ENCODE measurements at places on chromosomes 3 and 15.

GRCh38 chr15:71817351-71817750 is 7.0 kb downstream of the NR2E3 start:
- H3K36me3 ChIP-seq, result peaks cover 2% of the 10 kb centered on the region
- H3K27ac ChIP-seq, result no peak overlapping the region
- H3K4me1 ChIP-seq, result no peaks in the 10 kb centered on the region
- no peaks in the 10 kb centered on the region for H3K27me3 ChIP-seq

- H3K36me3 ChIP-seq, result peaks cover 2% of the 10 kb centered on the region
- H3K4me3 ChIP-seq, result no peak overlapping the region
- H3K27me3 ChIP-seq, result no peaks in the 10 kb centered on the region
- H3K4me1 ChIP-seq, result no peaks in the 10 kb centered on the region
- DNase-seq, result no peak
These were observed 51.8 kb downstream of the ST3GAL6 start for GRCh38 chr3:98814817-98815420.

GRCh38 chr15:93291380-93291779 is 202.4 kb upstream of the RGMA start:
- no peaks in the 10 kb centered on the region for H3K36me3 ChIP-seq
- H3K27ac ChIP-seq, result no peak overlapping the region
- no peak overlapping the region for H3K4me3 ChIP-seq
- no peak for DNase-seq

- H3K4me1 ChIP-seq, result no peaks in the 10 kb centered on the region
- H3K4me3 ChIP-seq, result no peak overlapping the region
- peaks cover 11% of the 10 kb centered on the region for H3K27me3 ChIP-seq
- H3K27ac ChIP-seq, result no peak overlapping the region
These were observed 4.2 kb upstream of the CHL1 start for GRCh38 chr3:192215-192929.

DNA sequence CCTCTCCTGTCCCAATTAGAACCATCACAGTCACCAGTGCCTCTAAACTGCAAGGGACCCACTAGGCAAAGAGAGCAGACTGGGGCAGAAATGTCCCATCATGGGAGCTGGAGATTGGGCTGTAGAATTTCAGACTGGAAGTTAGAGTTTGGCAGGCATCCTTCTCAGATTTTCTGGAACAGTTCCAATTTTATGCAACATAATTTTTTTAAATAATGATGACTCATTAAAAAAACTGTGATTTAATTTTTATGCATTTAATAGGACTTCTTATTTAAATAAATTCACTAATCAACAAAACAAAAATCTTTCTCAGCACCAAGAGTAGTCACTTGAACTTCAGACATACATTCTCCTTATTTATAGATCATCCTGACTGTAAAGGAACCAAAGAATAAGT is 84.6 kb upstream of the SLC7A14 start:
- H3K36me3 ChIP-seq, result no peaks in the 10 kb centered on the region
- no peak overlapping the region for H3K27ac ChIP-seq
- H3K27me3 ChIP-seq, result peaks cover 9% of the 10 kb centered on the region
- no peak for DNase-seq

GRCh38 chr15:69002783-69003182 is 11.7 kb upstream of the NOX5 start:
- no peak overlapping the region for H3K27ac ChIP-seq
- no peak for DNase-seq
- no peaks in the 10 kb centered on the region for H3K4me1 ChIP-seq
- no peaks in the 10 kb centered on the region for H3K36me3 ChIP-seq
- peaks cover 48% of the 10 kb centered on the region for H3K27me3 ChIP-seq

DNA sequence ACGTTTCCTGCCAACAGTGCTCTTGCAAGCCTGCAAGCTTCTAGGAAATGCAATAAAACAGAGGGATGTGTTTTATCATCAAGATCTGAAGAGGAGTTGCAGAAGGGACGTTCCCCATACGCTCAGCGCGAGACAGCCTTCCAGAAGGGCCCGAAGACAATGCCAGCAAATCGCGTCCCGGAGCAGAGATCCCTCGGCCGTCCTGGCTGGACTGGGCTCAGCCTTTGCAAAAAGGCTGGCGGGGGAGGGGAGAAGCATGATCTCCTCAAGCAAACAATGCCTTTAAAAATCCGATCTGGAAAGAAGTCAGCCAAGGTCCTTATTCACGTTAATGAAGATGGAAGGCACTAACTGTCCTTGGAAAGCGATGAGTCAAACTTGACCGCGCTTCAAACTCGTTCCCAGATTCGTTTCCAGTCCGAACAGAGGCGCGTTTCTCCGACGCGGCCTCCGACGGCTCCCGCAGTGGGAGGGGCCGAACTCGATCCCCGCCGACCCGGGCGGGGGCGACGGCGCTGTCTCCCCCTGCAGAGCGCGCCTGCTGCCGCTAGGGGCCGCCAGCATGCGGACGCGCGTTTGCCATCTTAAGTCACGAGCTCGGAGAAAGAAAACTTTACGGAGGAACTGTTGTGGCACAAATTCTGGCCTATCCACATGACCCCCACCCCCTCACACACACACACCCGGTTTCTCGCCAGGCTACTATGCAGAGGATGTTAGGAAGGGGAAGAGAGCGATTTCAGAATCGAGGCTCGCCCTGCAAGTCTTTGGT is 5.5 kb downstream of the BCL6 start:
- peak overlapping the region; percentile 100 for H3K4me3 ChIP-seq
- H3K4me1 ChIP-seq, result peaks cover 69% of the 10 kb centered on the region
- peaks cover 56% of the 10 kb centered on the region for H3K36me3 ChIP-seq
- H3K27ac ChIP-seq, result peak overlapping the region; percentile 99

- no peak overlapping the region for H3K4me3 ChIP-seq
- H3K36me3 ChIP-seq, result peaks cover 2% of the 10 kb centered on the region
- H3K27me3 ChIP-seq, result no peaks in the 10 kb centered on the region
- no peak for DNase-seq
- no peak overlapping the region for H3K27ac ChIP-seq
These were observed 15.3 kb downstream of the ANKRD28 start for GRCh38 chr3:15782429-15782828.

DNA sequence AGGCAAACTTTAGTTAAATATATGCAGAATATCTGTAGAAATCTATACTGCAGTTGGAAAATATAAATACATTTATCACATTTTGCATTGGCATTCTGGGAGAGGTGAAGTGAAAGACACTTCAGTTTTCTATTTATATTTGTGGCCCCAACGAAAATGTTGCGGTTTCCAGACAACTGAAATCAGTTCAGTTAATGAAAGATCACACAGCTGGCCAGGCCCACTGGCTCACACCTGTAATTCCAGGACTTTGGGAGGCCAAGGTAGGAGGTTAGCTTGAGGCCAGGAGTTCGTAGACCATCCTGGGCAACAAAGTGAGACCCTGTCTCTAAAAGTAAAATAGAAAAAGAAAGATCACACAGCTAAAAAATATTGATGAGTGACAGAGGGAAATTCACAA is 11.9 kb upstream of the CLASP2 start:
- DNase-seq, result no peak
- no peaks in the 10 kb centered on the region for H3K4me1 ChIP-seq
- no peak overlapping the region for H3K4me3 ChIP-seq
- H3K27ac ChIP-seq, result no peak overlapping the region

- DNase-seq, result no peak
- H3K27ac ChIP-seq, result no peak overlapping the region
- peaks cover 4% of the 10 kb centered on the region for H3K36me3 ChIP-seq
- H3K4me1 ChIP-seq, result peaks cover 71% of the 10 kb centered on the region
These were observed 24.7 kb downstream of the KAT2B start for GRCh38 chr3:20064796-20065564.

DNA sequence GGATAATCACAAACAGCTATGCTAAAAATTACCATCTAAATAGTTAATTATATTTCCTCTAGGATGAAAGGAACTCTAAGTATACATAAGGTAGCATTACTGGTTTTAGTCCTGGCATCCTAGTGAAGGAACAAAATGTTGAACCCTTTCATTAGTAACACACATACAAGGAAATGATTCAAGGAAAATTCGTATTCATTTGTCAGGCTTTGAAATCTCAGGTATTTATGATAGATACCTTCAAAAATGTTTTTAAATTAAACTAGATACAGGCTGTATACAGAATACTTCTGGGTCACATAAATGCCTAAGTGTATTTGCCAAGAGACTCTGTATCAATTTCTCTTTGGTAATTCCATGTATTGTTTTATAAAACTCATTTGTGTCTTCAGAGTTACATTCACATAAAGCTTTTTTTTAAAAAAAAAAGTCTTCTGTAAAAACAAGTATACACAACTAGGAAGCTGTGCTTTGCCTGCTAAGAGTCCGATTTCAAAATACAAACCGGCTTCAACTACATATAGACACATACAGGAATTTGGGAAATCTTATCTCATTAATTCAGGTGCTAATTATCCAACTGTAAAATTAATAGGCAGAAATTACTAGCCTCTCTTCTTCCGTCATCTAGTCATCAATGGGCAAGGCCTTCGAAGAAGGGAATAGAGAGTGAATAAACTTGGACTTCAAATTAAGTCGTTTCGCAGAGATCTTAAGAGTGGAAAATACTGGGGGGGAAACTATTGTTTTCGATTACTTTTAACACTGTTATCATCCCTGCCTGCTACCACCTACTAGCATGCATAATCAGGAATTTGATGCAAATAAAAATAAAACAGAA is 1.3 kb downstream of the SECISBP2L start:
- no peaks in the 10 kb centered on the region for H3K27me3 ChIP-seq
- peaks cover 13% of the 10 kb centered on the region for H3K36me3 ChIP-seq
- DNase-seq, result no peak
- peak overlapping the region; percentile 98 for H3K27ac ChIP-seq
- peaks cover 43% of the 10 kb centered on the region for H3K4me1 ChIP-seq

GRCh38 chr15:77821188-77821958 is 188.7 kb upstream of the LINGO1 start:
- H3K4me3 ChIP-seq, result peak overlapping the region; percentile 54
- H3K36me3 ChIP-seq, result no peaks in the 10 kb centered on the region
- no peak overlapping the region for H3K27ac ChIP-seq
- DNase-seq, result no peak
- peaks cover 78% of the 10 kb centered on the region for H3K27me3 ChIP-seq
- peaks cover 8% of the 10 kb centered on the region for H3K4me1 ChIP-seq

GRCh38 chr3:150725548-150725947 is 21.8 kb upstream of the ERICH6 start:
- H3K4me1 ChIP-seq, result no peaks in the 10 kb centered on the region
- no peak overlapping the region for H3K4me3 ChIP-seq
- no peak for DNase-seq
- no peak overlapping the region for H3K27ac ChIP-seq
- no peaks in the 10 kb centered on the region for H3K36me3 ChIP-seq
- H3K27me3 ChIP-seq, result no peaks in the 10 kb centered on the region

DNA sequence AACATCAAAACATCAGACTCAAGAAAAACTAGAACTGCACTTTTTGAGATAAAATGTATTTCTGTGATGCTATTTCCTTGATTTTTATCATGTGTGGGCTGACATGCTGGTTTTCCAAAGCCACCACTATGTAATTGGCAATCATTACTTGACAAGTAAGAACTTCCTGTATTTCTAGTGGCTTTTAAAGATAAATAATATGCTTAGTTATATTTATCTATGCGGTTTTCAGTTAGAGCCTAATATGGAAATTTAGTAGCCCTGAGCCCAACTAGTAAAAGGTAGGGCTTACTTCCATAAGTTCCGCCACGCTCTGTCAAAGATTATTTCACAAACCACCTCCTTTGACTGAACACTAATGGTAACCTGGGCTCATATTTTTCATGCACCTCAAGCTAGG is 91.6 kb downstream of the PPARG start:
- H3K27me3 ChIP-seq, result no peaks in the 10 kb centered on the region
- no peak overlapping the region for H3K27ac ChIP-seq
- DNase-seq, result no peak
- H3K4me1 ChIP-seq, result no peaks in the 10 kb centered on the region
- H3K36me3 ChIP-seq, result no peaks in the 10 kb centered on the region
- H3K4me3 ChIP-seq, result no peak overlapping the region

Data from central memory CD8-positive, alpha-beta T cell (primary cell).